ENCODE measurements at places on chromosomes 7 and 10. TPM values are rescaled to one million over a fixed set of nuclear protein-coding genes. Genes with fewer than 3 reads are reported as not detected.

Gene ACHE
- 0.78 TPM for total RNA-seq

Gene STAMBPL1
- 3.9 TPM for total RNA-seq

DNA sequence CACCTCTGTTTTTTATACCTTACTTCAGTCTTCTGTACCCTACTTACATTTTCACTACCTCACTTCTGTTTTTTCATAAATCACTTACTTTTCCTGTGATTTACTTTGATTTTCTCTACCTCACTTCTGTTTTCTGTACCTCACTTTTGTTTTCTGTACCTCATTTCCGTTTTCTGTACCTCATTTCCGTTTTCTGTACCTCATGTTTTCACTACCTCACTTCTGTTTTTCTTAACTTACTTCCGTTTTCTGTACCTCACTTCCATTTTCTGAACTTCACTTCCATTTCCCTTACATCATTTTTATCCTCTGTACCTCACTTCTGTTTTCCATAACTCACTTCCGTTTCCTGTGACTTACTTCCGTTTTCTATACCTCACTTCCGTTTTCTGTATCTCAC, 492.0 kb upstream of the AKR1E2 start:
- no peak for DNase-seq

GRCh38 chr10:52256832-52257691, 57.0 kb upstream of the DKK1 start:
- DNase-seq, result no peak

- no peak for DNase-seq
Observed at GRCh38 chr10:79355420-79356017, 8.2 kb downstream of the PPIF start.

DNA sequence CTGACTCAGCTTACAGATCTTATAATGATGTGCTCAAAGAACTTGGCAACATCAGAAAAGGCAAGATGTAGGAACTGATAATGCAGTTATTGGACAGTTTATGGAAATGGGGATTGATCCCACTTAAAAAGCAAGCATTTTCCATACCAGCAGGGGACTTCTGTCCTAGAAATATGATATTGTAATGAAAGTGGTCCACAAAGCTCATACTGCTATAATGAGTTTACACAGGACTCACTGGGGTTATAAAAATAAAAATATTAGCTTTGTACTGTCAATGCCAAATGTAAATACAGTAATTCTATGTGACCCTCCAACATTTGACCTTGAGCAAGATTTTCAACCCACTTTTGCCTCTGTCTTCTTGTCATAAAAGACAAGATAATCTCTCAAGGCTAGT, 145.5 kb upstream of the SEM1 start:
- DNase-seq, result no peak

GRCh38 chr7:142720172-142720773, 29.0 kb upstream of the PRSS1 start:
- no peak for DNase-seq

Gene VIM
- total RNA-seq, result 782 TPM

Gene SLC18A2
- not detected for total RNA-seq

Gene SPAG6
- not detected for total RNA-seq

DNA sequence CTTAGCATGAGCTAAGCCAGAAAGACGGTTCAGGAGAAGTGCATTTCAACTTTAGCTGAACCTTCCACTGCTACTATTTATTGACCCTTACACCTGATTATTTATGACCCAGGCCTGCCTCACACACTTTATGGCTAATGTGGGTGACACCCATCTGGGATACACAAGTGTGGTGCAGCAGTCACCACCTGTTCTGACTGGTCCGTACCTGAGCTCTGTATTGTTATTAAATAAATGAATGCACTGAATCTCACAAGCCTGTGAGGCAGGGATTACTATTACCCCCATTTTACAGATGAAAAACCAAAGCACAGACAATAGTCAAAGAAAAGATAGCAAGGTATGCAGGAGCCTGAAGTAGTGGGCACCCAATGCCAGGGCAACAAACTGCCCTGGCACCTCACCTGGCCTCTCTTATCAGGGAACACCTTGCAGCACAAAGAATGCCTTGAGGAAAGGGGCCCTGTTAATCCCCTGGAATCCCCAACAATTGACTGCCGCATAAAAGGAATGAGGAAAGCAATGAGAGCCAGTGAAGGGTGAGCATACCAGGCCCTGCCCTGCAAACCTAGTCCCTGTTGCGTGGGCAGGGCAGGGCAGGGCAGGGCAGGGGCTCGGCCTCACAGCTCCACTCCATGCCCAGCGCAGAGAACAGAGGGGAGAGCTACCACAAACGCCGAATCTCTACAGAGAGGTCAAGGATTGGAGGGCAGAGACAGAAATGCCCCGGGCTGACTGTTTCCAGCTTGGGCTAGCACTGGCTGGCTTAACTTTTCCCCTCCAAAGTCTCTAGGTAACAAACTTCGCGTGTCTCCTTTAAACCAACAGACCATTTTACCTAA, 1.3 kb downstream of the ANXA11 start:
- DNase-seq, result peak; percentile 38

- DNase-seq, result no peak
Observed at GRCh38 chr7:96675548-96675947, 34.1 kb downstream of the SEM1 start.

DNA sequence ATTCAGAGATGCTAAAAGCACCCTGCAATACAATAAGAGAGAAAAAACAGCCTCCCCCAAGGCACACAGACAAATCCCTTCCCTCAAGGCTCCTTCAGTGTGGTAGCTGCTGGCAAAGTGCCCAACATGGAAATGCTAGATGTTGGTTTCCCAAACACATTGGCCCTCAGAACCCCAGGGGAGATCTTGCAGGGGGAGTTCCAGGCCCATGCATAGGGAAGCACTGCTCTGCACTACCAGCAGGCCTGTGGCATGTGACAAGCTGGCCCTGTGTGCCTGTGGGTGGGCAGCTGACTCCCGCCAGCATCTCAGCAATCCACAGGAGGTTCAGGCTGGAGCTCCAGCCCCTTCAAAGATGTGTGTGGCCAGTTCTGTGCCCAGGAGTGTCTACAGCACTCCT, 16.8 kb upstream of the CSGALNACT2 start:
- no peak for DNase-seq

- DNase-seq, result no peak
Observed at GRCh38 chr10:71864911-71865361, 13.9 kb upstream of the PSAP start.

DNA sequence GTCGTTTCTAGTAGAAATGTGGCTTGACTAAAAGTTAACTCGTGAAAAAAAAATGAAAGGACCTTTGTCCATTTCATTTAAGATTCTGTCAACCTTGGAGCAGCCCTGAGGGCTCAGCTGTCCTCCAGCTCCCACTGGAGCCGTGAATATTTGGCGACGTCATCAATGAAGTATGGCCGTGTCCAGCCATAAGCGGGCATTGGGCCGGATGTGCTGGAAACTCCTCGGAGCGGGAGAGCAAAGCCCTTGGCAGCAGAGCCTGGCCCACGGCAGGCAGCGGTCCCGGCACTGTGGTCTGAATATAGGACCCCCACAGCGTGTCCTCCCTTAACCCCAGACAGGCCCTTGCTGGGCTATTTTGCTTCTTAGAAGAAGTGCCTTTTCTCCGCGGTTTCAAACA, 50.0 kb downstream of the JAKMIP3 start:
- DNase-seq, result no peak

Gene LRRC18
- not detected for total RNA-seq

- DNase-seq, result no peak
Observed at GRCh38 chr10:33706746-33707145, 372.3 kb upstream of the NRP1 start.

Gene C7orf57
- total RNA-seq, result not detected

- DNase-seq, result no peak
Observed at GRCh38 chr7:106344861-106345260, 60.1 kb upstream of the NAMPT start.

DNA sequence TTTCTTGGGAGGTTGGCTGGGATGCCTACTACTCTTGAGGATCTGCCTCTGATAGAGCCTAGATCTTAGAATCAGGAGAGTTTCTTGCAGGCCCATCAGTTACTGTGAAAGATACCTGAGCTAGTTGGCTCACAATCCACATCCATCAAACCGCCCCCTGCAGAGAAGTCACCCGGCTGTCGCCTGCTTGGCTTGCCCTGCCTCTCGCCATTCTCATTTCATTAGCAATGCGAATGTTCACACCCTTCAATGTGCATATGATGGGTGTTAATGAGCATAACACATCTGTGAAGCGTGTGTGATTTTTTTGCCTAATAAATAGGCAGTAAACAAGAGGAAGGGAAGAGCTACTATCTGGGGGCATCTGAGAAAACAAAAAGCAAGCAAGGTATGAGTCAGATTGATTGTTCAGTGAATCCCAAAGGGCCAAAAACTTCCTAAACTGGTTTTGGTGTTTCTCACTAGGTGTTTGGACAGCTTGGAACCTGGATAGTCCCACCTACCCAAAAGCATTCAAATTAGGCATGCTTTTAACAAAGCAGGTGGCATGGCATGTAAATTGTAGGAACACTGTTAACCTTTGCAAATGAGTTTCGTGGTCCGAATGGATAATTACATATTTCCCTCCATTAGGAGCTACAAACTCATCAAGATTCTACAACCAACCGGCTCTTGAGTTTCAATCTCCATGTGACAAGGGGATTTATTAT, 272.3 kb upstream of the C7orf33 start:
- DNase-seq, result no peak

DNA sequence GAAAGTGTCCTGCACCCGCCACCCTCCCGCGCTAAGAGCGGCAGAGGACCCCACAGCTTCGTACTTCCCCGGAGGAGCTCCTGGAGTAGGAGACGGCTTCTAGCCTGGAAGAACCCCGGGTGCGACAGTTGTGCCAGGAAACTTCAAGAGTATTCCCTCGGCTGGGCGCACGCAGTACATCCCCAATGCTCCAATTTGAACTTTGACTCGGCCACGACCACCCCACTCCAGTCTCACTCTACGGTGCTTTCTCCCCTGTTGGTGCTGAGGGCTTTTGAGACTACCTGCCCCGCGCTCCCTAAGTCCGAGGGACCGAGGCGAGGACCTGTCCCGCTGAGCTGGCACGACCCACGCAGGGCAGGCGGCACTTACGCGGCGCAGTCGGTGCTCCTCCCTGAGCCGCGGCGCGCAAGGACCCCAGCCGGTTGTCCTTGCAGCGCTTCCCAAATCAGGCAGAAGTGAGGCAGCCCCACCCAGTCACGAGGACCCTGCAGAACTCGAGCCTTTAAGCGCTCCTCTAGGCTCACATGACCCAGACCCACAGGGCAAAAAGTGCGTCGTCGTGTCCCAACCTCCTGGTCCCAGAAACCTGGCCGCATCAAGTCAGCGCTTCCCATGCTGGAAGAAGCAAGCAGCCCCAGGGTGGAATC, at the start of gene CPVL:
TSS of gene CPVL (minus strand) at position 481 of the 650 bp plus-strand sequence. CDS start 25,476 bp downstream, outside the sequence.
- DNase-seq, result peak; percentile 79

Gene COL17A1
- total RNA-seq, result not detected

Gene SLC26A4
- 1.8 TPM for total RNA-seq

DNA sequence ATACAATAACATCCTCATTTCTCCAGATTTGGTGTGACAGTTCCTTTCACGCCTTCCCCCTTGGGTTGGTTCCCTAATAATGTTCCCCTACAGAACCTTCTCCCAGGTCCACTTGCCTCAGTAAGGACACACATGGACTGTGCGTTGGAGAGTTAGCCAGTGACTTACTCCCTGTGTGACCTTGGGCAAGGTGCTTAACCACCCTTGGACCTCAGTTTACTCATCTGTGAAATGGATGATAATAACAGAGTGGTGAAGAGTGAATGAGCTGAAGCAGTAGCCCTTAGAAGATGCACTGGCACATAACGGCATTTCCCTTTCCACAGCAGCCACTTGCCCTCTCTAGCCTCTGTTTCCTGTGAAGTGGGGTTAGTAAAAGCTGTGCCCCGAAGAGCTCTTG, 175.8 kb downstream of the PKD1L1 start:
- DNase-seq, result no peak

Gene FAM237B
- total RNA-seq, result not detected

Gene COL13A1
- total RNA-seq, result 1.5 TPM

GRCh38 chr10:93072713-93073538, 767 bp upstream of the CYP26A1 start:
- no peak for DNase-seq

Gene MDFIC
- 34.5 TPM for total RNA-seq

- DNase-seq, result peak; percentile 55
Observed at GRCh38 chr7:5831196-5831595, 49.4 kb upstream of the OCM start.
